ENCODE measurements at places on chromosomes 1 and 21.

DNA sequence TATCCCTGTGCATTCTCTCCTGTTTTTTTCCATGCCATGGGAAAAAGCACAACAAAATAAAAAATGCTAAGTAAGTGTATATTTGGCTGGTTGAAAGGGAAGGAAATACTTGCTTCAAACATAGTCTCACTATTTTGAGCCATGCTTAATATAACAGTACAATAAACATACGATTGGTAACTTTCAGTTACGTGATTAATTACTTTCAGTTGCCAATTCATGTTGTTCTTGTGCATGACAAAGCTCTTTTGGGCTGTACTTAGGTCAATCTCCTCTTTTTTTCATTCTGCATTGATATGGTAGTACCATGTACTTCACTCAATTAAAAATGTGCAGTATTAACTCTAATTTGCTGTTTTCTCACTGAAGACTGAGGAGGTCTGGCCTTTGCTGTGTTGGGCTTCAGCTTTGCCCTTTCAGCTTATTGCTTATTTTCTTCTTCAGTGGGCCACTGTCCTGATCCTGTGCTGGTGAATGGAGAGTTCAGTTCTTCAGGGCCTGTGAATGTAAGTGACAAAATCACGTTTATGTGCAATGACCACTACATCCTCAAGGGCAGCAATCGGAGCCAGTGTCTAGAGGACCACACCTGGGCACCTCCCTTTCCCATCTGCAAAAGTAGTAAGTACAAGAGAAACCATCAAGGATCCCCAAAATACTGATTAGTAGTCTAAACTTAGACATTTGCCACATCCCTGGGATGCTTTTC is 2.7 kb downstream of the C4BPB start:
- no peak for DNase-seq

- no peak for DNase-seq
Measured at GRCh38 chr1:29711582-29712283, 475.4 kb downstream of the PTPRU start.

DNA sequence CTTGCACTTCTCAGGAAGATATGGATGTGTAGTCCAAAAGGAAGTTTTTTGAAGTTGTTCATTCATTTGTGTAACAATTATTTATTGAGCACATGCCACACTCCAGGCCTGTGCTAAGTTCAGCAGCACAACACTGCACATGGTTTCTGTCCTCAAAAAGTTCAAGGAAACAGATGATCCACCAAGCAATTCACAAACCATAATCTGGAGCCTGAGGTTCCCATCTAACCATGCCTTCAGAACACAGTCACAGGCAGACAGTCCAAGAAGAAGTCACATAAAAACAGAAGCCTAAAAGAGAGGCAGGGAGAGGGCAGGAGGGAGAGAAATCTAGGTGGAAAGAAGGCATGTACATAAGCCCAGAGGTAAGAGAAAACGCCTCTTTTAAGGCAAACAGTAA is 1.9 kb downstream of the CD48 start:
- DNase-seq: no peak

- DNase-seq: no peak
Measured at GRCh38 chr1:59691261-59691660, 123.5 kb upstream of the HOOK1 start.
